ENCODE measurements at places on chromosomes 5 and 9.

GRCh38 chr9:114085387-114085789 is 7.3 kb upstream of the AMBP start:
- no peak for DNase-seq

- no peak for DNase-seq
Measured at GRCh38 chr5:172594867-172595466, 46.1 kb upstream of the NEURL1B start.

DNA sequence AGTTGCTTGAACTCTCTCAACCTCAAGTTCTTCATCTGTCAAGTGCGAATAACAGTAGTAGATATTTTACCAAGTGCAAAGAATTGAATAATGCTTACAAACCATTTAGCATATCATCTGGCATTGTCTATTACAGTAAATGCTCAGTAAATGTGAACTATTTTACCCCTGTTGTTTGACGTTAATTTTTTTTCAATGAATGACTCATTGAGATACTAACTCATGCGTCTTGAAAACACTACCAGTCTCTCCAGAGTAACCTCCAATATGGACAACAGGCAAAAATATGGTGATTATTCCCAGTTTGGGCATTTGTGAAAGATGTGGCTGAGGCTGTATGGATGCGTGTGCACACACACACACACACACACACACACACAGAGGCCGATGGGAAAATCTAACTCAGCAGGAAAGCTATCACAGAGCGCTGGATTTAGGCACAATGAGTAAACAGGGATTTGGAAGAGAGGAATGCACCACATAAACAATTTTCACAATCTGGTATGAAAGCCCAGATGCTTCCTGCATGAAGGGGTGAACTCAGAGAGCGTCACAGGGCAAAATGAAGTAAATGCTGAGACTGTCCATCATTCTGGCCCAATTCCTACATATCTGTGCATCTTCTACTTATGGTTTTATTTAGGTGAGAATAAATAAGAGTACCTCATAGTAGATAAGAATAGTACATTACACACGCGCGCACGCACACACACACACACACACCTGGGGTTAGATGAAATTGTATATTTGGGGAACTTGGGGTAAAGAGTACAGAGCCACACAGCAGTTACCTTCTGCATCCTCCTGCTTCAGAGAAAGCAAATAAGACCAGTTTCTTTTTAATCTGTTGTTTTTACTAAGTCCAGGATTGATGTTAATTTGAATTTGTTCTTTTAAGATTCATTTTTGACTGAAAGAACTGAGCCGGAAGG is 128.7 kb downstream of the PALM2AKAP2 start:
- no peak for DNase-seq

- no peak for DNase-seq
Measured at GRCh38 chr9:2876726-2877125, 32.8 kb upstream of the PUM3 start.

DNA sequence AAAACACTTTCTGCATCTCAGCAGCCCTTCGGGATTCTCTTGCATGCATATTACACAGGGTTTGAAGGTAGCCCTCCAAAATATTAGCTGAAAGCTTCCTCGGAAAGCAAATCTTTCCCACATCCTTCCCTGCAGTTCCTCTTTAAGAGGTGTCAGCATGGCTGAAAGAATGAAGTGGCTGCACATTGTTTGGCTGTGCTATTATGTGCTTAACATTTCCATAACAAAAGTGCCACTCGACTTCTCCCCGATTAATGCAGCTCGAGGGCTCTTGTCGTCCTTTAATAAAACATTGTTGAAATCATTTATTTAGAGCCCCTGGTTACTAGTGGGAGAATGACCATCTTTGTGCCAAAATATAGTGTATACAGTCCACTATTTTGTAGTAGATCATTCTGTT is 6.5 kb downstream of the GAS1 start:
- no peak for DNase-seq

- DNase-seq = no peak
Measured at GRCh38 chr9:38016375-38017135, 52.5 kb downstream of the SHB start.

DNA sequence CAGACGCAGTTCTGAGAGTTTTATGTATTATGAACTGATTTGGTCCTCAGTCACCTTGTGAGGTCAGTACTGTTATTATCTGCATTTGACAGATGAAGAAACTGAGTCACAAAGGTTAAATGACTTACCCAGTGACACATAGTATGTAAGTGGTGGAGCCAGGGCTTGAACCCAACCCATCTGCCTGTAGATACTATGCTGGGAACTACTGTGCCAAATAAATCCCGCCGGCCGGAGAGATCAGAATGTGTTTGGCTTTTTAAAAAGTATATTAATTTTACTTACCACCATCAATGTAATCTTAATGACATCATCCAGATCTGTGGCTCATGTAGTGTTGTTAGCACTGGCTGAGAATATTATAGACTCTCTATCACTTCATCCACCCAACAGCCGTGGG is 80.8 kb downstream of the ZNF618 start:
- no peak for DNase-seq

- no peak for DNase-seq
Measured at GRCh38 chr5:76125888-76126287, 42.7 kb downstream of the SV2C start.

DNA sequence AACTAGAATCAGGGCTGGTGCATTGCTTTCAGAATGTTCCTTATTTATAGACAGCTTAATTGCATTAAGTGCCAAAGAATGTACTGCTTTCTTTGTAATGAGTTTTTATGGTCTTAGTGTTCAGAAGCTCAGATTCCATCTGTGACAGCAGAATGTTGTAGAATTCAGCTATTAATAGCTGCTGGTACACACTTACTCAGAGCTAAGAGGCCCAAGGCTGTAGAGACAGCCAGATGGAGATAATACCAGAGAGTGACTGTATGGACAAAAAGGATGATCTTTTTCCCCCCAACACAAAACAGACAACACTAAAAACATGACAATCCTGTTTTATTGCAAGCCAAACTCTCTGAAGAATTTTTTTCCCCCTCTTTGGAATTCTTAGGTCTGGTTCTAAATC is 50.2 kb downstream of the PPP2R2B start:
- DNase-seq = no peak

DNA sequence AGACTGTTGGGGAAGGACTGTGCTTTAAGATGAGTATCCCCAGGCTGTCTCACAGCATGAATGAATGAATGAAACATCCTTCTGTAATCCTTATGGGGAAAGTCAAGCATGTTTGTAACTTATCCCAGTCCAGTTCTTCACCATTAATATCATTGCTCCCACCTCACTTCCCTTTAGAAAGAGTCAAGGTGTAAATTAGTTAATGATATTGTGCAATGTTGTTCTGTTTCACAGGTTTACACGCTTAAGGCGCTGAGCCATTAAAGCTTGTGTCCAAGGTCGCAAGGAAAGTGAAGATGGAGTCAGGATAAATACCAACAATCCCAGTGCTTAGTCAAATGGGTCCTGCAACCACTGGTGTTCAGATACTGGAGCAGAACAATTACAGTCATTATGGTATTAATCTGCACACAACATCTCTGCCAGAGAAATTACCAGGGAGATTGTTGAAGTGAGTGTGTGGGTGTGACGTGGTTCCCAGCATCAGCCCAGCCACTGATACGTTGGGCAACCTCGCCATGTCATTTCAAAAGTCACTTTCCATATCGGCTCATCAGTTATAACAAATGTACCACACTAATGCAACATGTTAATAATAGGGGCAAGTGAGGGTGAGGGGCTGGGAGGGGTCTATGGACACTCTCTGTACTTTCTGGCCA is 1.5 kb upstream of the MYO10 start:
- no peak for DNase-seq

DNA sequence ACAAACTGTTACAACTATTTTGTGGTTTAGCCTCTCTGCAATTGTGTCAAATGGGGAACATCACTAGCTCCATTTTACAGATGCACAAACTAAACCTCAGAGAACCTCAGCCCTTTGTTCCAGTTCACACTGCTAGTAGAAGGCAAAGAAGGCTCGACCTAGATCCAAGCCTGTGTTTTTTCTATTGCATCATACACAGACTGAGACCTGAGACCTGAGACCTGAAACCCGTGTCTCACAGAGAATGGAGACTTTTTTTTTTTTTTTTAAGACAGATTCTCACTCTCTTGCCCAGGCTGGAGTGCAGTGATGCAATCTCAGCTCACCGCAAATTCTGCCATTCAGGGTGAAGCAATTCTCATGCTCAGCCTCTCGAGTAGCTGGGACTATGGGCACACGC is 120.8 kb downstream of the GALNT10 start:
- no peak for DNase-seq

- DNase-seq = no peak
Measured at GRCh38 chr5:62547945-62548630, 30.5 kb upstream of the LRRC70 start.

DNA sequence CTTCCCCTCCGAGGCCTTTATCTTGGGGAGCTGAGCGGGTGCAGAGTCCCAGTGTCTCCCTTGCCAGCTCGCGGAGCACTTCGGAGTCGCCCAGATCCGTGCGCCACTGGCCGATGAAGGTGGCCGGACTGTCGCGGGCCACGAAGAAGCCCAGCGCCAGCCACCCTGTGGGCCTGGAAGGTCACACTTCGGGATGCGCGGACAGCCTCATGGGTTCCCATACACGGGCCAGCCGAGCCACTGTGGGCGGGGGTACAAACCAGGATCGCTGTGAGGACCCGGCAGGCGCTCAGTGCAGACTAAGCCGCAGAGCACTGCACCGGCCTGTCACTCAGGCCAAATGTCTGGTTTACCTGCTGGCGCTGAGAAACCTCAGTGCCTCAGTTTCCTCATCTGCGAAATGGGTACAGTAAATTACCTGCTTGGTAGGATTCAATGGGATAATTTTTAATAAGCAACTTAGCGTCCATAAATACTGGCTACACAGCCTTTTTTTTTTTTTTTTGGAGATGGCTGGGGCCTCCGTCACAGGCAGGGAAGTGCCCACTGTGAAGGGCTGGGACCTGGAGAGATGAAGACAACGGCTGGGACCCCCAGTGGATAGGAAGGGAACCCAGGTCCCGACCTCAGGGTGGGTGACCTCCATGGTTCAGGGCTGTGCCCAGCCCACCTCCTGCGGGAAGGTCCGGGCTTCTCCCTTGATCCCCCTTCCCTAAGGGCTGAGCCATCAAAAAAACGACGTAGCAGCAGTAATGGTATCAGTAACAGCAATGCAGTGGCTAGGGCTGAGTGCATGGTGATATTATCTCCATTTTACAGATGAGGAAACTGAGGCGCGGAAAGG is 38.7 kb upstream of the CTSV start:
- DNase-seq = no peak

GRCh38 chr9:21096901-21097255 is 19.1 kb upstream of the IFNB1 start:
- no peak for DNase-seq

- no peak for DNase-seq
Measured at GRCh38 chr5:68255305-68256120, 40.0 kb downstream of the PIK3R1 start.

DNA sequence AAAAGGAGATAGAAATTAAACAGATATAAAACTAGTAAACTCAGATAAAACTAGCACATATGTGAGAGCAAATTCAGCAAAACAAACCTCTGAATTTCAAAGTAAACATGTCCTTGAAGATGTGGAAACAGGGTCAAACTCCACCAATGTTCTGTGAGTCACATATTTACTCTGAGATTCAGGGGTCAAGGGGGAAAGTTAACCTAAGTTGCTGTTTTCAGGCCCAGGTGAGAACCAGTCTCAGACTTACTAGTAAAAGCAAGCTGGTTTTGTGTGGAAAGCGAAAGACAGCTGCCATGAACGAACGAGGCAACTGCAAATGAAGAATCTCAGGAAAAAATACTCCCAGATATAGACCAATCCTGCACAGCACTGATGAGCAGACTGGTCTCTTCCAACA is 29.0 kb downstream of the PSMB7 start:
- no peak for DNase-seq

- no peak for DNase-seq
Measured at GRCh38 chr5:32202394-32202793, 28.3 kb upstream of the GOLPH3 start.

DNA sequence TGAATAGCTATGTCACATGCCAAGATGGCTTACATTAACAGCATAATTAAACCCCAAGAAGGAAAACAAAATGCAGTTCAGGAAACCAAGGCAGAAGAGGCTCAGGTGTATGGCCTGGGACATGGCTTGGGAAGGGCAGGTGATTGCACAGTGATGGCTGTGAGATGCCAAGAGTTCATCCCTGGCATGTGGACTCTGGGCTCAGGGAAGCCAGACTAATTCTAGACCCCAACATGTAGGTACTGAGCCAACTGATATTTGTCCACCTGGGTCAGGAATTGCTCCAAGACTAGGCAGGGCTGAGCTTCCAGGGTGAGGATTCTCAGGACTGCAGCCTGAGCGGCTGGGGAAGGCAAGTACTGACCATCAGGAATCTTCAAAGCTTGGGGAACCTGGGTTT is 218.4 kb upstream of the PIK3R1 start:
- DNase-seq = no peak

DNA sequence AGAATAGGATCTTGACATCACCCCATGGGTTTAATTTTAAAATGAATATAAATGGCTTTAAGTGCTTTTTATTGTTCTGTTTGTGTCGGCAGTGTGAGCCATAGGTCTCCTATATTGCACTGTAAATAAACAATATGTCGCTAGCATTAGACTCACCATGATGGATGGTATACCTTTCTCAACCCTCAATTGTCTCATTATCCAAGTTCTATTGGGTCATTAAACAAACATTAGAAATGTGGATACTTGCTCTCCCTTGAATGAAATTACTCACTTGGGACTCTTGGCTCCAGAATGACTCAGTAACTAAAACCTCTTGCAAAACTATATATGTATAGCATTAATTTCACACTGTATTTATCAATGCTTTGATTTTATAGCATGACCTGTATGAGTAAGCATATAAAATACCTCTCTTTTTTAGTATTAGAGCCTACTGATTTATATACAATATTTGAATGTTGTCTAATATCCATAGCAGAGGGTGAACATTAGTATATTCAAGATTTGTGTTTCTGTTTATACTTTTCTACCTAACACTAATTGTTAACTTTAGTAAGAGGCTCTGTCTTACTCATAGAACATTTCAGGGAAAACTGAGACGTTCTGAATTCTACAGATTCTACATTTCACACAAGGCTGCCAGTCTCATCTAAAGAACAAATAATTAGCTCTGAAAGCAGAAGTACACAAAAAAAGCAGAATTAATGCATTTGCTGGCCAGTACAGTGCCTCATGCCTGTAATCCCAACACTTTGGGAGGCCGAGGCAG is 303.8 kb upstream of the PRR16 start:
- DNase-seq = no peak

- no peak for DNase-seq
Measured at GRCh38 chr5:126497506-126497905, 74.3 kb downstream of the GRAMD2B start.

GRCh38 chr5:82809420-82810143 is 267.6 kb downstream of the TMEM167A start:
- DNase-seq = no peak

Measured in activated CD8-positive, alpha-beta memory T cell treated with anti-CD3 and anti-CD28 coated beads for 4 hours (primary cell).